ENCODE measurements at places on chromosomes 5 and 9. TPM values are rescaled to one million over a fixed set of nuclear protein-coding genes. Genes with fewer than 3 reads are reported as not detected.
A peak's percentile ranks its signal among the peaks of the same experiment; 100 is the strongest.

- H3K36me3 ChIP-seq = no peaks in the 10 kb centered on the region
- no peaks in the 10 kb centered on the region for H3K27me3 ChIP-seq
- H3K4me3 ChIP-seq = no peak overlapping the region
These were observed 972.6 kb upstream of the SEMA6A start for GRCh38 chr5:117547192-117547591.

The RLN1 gene
- 0.80 TPM for total RNA-seq

GRCh38 chr9:125492719-125493118, 214.3 kb downstream of the MAPKAP1 start:
- DNase-seq = no peak
- H3K4me3 ChIP-seq = no peak overlapping the region

GRCh38 chr9:68492806-68493205, 47.9 kb downstream of the TMEM252 start:
- no peaks in the 10 kb centered on the region for H3K36me3 ChIP-seq
- no peak for DNase-seq
- H3K27ac ChIP-seq = peak overlapping the region; percentile 7
- no peak overlapping the region for H3K4me3 ChIP-seq
- peaks cover 9% of the 10 kb centered on the region for H3K27me3 ChIP-seq
- H3K4me1 ChIP-seq = peaks cover 20% of the 10 kb centered on the region

GRCh38 chr9:81621118-81621517, 68.2 kb downstream of the TLE1 start:
- H3K4me1 ChIP-seq = peaks cover 37% of the 10 kb centered on the region
- DNase-seq = no peak
- H3K27ac ChIP-seq = peak overlapping the region; percentile 64
- peaks cover 27% of the 10 kb centered on the region for H3K36me3 ChIP-seq
- H3K27me3 ChIP-seq = no peaks in the 10 kb centered on the region

The HNRNPAB gene
- 198 TPM for total RNA-seq

The NKD2 gene
- total RNA-seq = 52.8 TPM

DNA sequence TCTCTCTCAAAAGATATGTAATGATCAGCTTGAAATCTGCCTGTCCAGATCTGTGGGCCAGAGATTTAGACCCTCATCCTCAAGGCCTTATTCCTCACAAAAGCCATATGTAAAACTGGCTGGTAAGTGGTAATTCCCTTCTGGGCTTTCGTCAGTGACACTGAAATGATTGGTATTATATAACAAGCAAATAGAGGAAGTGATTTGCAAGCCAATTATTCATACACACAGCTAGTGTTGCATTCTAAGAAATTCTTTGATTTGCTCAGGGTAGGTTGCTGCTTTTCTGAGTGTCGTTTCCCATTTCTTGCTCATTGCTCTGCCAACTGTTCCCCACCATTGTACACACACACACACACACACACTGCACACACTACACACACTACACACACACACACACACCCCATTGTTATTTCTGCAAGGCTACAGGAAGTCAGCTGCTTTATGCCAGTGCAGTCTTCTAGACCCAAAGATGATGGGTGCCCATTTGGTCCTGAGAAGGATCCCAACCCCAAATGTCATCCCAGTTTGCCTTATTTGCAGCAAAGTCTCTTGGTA, 76.8 kb downstream of the PRLR start:
- no peak overlapping the region for H3K27ac ChIP-seq
- DNase-seq = no peak
- no peaks in the 10 kb centered on the region for H3K36me3 ChIP-seq
- H3K27me3 ChIP-seq = no peaks in the 10 kb centered on the region
- H3K4me1 ChIP-seq = peaks cover 1% of the 10 kb centered on the region
- no peak overlapping the region for H3K4me3 ChIP-seq

GRCh38 chr5:105751908-105752307, 1918.8 kb downstream of the EFNA5 start:
- no peak overlapping the region for H3K4me3 ChIP-seq
- H3K4me1 ChIP-seq = peaks cover 8% of the 10 kb centered on the region
- no peak overlapping the region for H3K27ac ChIP-seq
- H3K27me3 ChIP-seq = no peaks in the 10 kb centered on the region

DNA sequence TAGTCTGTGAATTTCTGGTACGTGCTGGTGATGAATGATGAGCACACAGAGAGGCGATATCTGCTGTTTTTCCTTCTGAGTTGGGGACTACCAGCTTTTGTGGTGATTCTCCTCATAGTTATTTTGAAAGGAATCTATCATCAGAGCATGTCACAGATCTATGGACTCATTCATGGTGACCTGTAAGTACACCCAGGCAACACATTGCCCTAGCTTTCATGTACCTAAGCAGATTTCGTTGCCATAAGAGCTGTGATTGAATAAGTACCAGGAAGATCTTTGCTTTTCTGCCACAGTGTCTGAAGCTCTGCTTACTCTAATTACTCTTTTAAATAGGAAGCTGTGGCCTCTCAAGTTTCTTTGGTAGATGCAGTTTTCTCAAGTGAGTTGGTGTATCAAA, 397.8 kb downstream of the ARRDC3 start:
- H3K4me3 ChIP-seq = no peak overlapping the region
- H3K4me1 ChIP-seq = peaks cover 16% of the 10 kb centered on the region
- no peak for DNase-seq
- H3K36me3 ChIP-seq = peaks cover 6% of the 10 kb centered on the region
- H3K27ac ChIP-seq = no peak overlapping the region

The FAM78A gene
- total RNA-seq = 0.64 TPM

DNA sequence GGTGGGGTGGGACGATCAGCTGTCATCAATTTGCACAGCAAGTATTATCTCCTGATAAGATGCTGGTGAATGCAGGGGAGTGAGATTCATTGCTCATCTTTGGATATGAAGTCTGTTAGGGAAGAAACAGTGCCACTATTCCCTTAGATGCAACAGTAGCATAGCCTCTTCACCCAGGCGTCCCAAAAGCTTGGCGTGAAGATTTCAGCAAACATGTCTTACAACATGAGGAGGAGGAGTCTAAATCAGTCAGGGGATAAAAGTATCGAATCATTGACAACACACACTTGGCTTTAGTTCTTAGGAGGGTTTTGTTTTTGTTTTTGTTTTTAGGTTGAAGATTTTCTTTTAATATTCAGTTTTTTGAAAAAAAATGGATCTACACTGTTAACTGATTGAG, 26.5 kb downstream of the SNX18 start:
- peaks cover 5% of the 10 kb centered on the region for H3K36me3 ChIP-seq
- DNase-seq = no peak
- H3K4me1 ChIP-seq = peaks cover 5% of the 10 kb centered on the region
- no peak overlapping the region for H3K27ac ChIP-seq
- no peaks in the 10 kb centered on the region for H3K27me3 ChIP-seq

DNA sequence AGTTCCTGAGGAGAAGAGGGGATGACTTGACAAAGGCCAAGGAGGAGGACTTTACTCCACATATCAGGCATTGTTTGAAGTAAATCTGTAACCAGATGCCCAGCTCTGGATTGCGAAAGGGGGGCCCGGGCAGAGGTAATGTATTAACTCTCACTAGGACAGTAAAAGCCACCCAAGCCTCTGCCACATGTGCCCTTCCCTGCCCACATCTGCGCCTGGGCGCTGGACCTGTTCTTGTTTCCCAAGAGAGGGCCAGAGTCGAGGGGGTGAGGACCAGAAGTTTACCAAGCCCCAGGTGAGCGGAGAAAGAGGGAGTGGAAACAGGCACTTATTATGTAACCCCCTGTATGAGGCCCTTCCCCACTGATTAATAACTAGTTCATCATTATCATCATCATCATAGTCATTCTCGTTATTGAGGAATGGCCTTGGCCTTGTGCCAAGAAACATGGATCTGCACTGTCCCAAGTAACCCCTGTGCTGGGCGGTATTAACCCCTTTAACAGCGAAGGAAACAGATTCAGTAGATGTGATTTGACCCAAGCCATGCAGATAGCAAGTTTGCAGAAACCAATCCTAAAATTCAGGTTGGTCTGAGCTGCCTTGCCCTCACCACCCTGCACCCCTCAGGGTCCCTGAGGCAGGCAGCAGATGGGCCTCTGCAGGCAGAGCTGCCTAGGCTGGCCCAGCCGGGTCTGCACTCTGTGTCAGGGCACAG, at the start of gene SLC23A1:
TSS of gene SLC23A1 (minus strand) at position 23 of the 718 bp plus-strand sequence. CDS start 44 bp downstream, outside the sequence.
- no peak within 1 kb of the TSS for H3K4me3 ChIP-seq
- H3K27me3 ChIP-seq = peaks cover 1% of the 10 kb centered on the region
- peaks cover 21% of the 10 kb centered on the region for H3K4me1 ChIP-seq
- no peak within 1 kb of the TSS for H3K27ac ChIP-seq

The STK32A gene
- 3.3 TPM for total RNA-seq

The TRIM36 gene
- 1.3 TPM for total RNA-seq

- peaks cover 3% of the 10 kb centered on the region for H3K4me1 ChIP-seq
- no peak overlapping the region for H3K27ac ChIP-seq
- H3K36me3 ChIP-seq = no peaks in the 10 kb centered on the region
- no peaks in the 10 kb centered on the region for H3K27me3 ChIP-seq
These were observed 50.3 kb downstream of the HMHB1 start for GRCh38 chr5:143862271-143862670.

DNA sequence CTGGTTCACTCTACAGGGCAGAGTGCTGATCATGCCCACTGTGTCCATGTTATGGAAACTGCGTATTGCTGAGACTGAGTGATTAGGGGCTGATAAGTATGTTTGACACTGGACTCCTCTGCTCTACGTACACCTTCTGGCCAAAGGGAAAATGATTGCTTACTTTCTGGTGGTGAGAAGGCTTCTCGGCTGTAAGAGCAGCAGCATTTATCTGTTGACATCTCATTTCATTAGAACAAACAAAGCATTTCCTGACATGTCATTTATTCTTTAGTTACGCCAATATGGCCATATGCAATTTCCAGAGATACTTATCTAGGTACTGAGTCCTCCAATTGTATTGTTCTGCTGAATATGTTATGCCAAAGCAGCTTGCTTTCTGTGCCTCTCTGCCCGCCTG, 5.6 kb downstream of the FAXDC2 start:
- DNase-seq = no peak
- H3K36me3 ChIP-seq = peaks cover 7% of the 10 kb centered on the region
- peaks cover 21% of the 10 kb centered on the region for H3K4me1 ChIP-seq
- H3K4me3 ChIP-seq = no peak overlapping the region
- no peak overlapping the region for H3K27ac ChIP-seq
- no peaks in the 10 kb centered on the region for H3K27me3 ChIP-seq

- DNase-seq = no peak
- H3K27me3 ChIP-seq = no peaks in the 10 kb centered on the region
- H3K27ac ChIP-seq = peak overlapping the region; percentile 85
- peak overlapping the region; percentile 90 for H3K4me3 ChIP-seq
- peaks cover 29% of the 10 kb centered on the region for H3K4me1 ChIP-seq
- H3K36me3 ChIP-seq = peaks cover 15% of the 10 kb centered on the region
These were observed 14.3 kb downstream of the DIPK1B start for GRCh38 chr9:136726631-136727191.

DNA sequence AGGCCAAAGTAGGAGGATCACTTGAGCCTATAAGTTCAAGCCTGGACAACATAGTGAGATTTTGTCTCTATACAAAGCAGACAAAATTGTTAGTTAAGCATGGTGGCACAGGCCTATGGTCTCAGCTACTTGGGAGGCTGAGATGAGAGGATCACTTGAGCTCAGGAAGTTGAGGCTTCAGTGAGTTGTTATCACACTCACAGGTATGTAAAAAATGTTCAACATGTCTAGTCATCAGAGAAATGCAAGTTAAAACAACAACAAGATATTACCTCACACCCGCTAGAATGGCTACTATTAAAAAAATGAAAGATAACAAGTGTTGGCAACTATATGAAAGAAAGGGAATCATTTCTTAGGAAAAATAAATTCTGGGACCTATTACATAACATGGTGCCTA, 341.5 kb upstream of the ST8SIA4 start:
- H3K4me3 ChIP-seq = no peak overlapping the region
- no peak overlapping the region for H3K27ac ChIP-seq
- H3K27me3 ChIP-seq = peaks cover 2% of the 10 kb centered on the region
- H3K36me3 ChIP-seq = no peaks in the 10 kb centered on the region

- peaks cover 4% of the 10 kb centered on the region for H3K36me3 ChIP-seq
- H3K4me3 ChIP-seq = no peak overlapping the region
These were observed 13.1 kb downstream of the FPGS start for GRCh38 chr9:127815512-127816361.

GRCh38 chr9:123745933-123746332, 184.0 kb downstream of the DENND1A start:
- H3K4me3 ChIP-seq = no peak overlapping the region
- H3K36me3 ChIP-seq = no peaks in the 10 kb centered on the region
- H3K27me3 ChIP-seq = peaks cover 5% of the 10 kb centered on the region

- no peaks in the 10 kb centered on the region for H3K27me3 ChIP-seq
- no peak for DNase-seq
- H3K4me3 ChIP-seq = no peak overlapping the region
- H3K4me1 ChIP-seq = peaks cover 7% of the 10 kb centered on the region
- H3K27ac ChIP-seq = no peak overlapping the region
- peaks cover 2% of the 10 kb centered on the region for H3K36me3 ChIP-seq
These were observed 21.5 kb upstream of the RFK start for GRCh38 chr9:76415731-76416130.

The SIGMAR1 gene
- total RNA-seq = 59.9 TPM

The PCDHGA3 gene
- total RNA-seq = 0.13 TPM

- H3K27ac ChIP-seq = peak overlapping the region; percentile 73
- no peaks in the 10 kb centered on the region for H3K36me3 ChIP-seq
- H3K27me3 ChIP-seq = no peaks in the 10 kb centered on the region
- H3K4me1 ChIP-seq = peaks cover 65% of the 10 kb centered on the region
These were observed 371.2 kb downstream of the NFIB start for GRCh38 chr9:13942695-13943094.

The INSYN2B gene
- 0.49 TPM for total RNA-seq

GRCh38 chr9:5382479-5382878, 42.8 kb upstream of the RLN1 start:
- H3K27ac ChIP-seq = no peak overlapping the region
- no peak for DNase-seq
- no peaks in the 10 kb centered on the region for H3K27me3 ChIP-seq
- H3K4me3 ChIP-seq = no peak overlapping the region

- no peaks in the 10 kb centered on the region for H3K36me3 ChIP-seq
- DNase-seq = no peak
- H3K4me3 ChIP-seq = no peak overlapping the region
These were observed 5.0 kb downstream of the SERINC5 start for GRCh38 chr5:80250801-80251200.

- H3K27ac ChIP-seq = no peak overlapping the region
- no peaks in the 10 kb centered on the region for H3K36me3 ChIP-seq
- H3K4me1 ChIP-seq = no peaks in the 10 kb centered on the region
These were observed 92.9 kb upstream of the TNPO1 start for GRCh38 chr5:72723581-72723980.

GRCh38 chr5:159444441-159445082, 114.3 kb upstream of the IL12B start:
- H3K36me3 ChIP-seq = no peaks in the 10 kb centered on the region
- no peak overlapping the region for H3K27ac ChIP-seq
- no peak for DNase-seq

DNA sequence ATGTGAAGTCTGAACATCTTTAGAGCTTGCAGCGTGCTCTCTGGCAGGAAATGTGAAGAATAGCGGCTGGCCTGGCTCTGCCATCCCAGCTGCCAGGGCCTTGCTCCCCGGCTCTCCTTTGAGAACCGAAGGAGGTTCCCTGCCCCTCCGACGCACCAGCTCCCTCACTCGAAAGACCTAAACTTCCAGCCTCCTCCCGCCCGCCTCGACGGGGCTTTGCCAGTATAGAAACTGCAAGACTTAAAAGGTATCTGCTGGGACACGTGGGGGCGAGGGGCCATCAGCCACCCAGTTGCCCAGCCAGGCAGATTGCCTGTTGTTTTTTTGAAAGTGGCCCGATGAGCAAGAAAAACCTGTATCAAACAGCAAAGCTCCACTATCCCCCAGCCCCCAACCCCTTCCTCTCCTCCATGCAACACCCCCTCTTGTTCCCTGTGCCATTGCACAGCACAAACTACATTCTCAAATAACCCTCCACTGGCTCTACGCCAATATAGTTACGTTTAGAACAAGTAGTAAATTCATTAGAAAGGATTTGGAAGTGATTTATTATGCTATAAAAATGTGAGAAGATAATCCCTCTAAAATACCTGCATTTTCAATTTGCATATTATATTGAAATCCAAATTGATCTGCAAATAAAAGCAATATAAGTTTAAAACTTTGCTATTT, 331.9 kb downstream of the MED10 start:
- peaks cover 6% of the 10 kb centered on the region for H3K4me1 ChIP-seq
- no peaks in the 10 kb centered on the region for H3K36me3 ChIP-seq
- no peak for DNase-seq
- H3K4me3 ChIP-seq = no peak overlapping the region

The CREBRF gene
- 20.3 TPM for total RNA-seq

Data from mesothelial cell of epicardium (in vitro differentiated cells).